Left kidney (tissue), 8 donors: ENCODE measurements at places on chromosomes 5 and 9. TPM values are rescaled to one million over a fixed set of nuclear protein-coding genes. Genes with fewer than 3 reads are reported as not detected.

- DNase-seq: peak; percentile 67
Measured at GRCh38 chr5:56481428-56482357, 248.6 kb upstream of the ANKRD55 start.

DNA sequence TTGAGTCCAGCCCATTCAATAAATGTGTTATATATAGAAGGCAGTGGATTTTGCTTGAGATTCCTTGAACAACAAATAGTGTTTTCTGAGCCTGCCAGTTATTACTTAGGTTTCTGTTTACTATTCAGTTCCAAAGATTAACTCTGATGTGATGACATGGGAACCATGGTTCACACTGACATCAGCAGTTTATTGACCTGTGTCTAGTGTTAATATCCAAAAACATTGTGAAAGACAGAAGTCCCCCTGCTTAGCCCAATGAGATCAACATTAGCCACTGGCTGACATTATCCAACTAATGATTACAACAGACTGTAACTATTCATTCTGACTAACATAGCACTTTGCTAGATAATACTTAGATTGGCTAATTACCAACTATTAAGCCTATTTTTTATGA lies 14.9 kb downstream of the APBA1 start:
- no peak for DNase-seq

DNA sequence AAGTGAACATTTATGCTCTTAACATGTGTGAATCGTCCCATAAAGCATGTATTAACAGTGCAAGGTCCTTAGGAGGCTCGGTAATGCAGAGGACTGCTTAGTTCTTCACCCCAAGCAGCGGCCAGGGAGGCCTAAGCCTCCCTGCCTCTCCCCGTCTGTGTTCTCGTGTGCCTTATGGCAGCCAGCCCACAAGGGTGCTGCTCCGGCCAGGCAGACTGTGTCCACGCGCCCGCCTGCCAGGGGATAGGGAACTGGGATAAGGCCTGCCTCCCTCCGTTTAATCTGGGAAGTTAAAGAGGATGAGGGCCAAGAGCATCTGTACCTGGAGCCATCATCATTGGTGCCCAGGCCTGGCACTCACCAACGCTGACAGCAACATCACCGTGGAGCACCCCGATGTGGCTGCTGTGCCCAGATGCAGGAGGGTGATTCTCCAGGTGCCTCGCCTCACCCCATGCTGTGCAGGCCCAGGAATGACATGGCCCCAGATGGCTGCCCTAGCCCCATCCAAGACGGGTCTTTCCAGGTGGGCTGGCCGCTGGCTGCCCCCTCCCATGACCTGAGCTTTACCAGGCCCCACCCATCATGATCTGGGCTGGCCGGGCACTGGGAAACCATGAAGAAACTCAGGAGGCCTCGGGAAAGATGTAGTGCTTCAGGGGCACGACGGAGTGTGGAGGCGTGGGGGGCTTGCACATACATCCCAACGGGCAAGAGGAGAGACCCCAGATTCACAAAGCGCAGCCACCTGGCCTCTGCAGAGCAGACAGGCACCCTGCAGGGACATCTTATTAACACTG lies 35.6 kb upstream of the SUSD3 start:
- no peak for DNase-seq

DNA sequence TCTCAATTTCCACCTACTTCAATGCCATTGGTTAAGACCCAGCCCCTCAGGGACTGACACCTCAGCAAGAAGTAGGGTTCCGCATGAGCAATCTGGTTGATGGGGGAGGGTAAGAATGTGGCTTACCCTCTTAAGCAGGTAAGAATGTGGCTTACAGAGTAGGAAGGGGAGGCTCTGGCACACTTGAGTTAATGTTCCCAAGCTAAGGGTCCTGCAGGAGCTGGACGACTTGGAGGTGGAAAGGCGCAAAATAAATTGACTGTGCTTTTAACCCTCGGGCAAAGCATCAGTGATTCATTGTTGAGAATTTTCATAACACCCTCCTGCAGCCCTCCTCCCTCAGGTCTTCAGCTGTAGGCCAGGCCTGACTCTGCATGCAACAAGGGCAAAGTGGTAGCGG lies 24.9 kb upstream of the ADRA1B start:
- peak; percentile 70 for DNase-seq

DNA sequence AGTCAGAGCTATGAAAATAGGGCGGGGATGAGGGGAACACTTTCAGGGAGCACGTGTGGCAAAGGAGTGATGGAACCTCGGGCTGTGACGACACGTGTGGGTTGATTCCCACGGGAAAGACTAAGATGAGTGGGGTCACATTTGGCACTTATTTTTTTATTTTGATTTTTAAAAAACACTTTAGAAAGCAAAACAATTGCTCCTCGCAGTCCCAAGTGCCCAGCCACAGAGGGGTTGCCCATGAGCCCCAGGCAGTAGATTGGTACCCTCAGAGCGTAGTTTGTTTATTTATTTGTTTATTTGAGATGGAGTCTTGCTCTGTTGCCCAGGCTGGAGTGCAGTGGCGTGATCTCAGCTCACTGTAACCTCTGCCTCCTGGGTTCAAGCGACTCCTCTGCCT lies 69.7 kb downstream of the WNK2 start:
- DNase-seq: no peak

Gene DDX4
- polyA plus RNA-seq: 0.12 TPM

Gene TTC33
- polyA plus RNA-seq: 39.5 TPM

Gene ADAMTS6
- 3.2 TPM for polyA plus RNA-seq

Gene MSX2
- polyA plus RNA-seq: 1.0 TPM
